ENCODE measurements at places on chromosomes 4 and X.
A peak's percentile ranks its signal among the peaks of the same experiment; 100 is the strongest.

DNA sequence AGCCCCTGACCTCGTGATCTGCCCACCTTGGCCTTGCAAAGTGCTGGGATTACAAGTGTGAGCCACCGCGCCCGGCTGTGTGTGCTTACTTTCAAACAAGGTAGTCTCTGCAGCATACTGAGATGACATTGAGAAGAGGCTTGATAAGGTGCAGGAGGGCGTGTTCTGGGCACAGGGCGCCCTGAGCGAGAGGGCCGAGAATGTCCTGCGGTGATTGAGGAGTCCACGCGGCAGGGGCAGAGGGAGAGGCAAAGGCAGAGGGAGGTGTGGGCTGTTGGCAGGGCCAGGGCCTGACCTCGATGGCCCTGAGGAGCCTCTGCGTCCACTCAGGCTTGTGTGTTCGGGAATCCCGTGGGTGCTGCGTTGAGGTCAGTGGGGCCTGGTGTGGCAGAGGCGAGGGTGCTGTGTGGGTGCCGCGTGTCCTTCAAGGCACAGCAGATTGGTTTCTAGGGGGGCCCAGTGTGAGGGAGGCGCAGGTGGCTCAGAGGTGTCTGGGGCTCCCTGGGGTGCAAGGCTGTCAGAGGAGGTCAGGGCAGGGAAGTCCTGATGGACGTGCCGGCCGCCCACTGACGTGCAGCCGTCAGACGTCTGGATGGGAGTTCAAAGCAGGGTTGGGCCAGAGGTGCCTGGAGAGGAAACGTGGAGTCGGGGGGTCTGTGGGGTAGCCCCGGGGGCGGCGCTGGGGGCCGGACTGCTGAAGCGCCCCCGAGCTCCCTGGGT lies 12.1 kb downstream of the PCGF3 start:
- peak; percentile 48 for DNase-seq

DNA sequence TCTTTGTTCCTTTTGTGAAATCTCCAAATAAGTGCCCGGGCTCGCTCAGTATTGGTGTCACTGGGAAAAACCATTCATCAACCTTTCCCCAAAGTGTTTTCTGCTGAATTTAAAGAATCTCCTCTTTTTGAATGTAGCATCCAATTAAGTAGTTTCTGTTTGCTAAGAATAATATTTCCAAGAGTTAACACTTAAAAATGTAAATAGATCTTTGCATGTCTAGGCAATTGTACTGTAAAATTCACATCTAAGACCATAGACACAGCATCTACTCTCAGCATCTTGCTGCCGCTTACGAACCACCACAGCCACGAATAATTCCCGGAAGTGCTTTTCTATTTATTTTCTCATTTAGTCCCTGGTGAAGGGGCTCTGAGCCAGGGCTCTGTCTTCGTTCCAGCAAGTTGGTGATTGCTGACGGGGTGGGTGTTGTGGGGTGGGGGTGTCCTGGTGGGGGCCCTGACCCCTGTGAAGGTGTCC lies 1.4 kb downstream of the NSG1 start:
- no peak for DNase-seq

- DNase-seq: no peak
Observed at GRCh38 chrX:65920620-65921019, 119.3 kb downstream of the VSIG4 start.

GRCh38 chr4:163243297-163243981 lies 76.7 kb upstream of the NAF1 start:
- no peak for DNase-seq

GRCh38 chrX:46823481-46823880 lies 13.4 kb upstream of the RP2 start:
- no peak for DNase-seq

GRCh38 chr4:118992149-118992548 lies 103.5 kb downstream of the SYNPO2 start:
- DNase-seq: no peak

DNA sequence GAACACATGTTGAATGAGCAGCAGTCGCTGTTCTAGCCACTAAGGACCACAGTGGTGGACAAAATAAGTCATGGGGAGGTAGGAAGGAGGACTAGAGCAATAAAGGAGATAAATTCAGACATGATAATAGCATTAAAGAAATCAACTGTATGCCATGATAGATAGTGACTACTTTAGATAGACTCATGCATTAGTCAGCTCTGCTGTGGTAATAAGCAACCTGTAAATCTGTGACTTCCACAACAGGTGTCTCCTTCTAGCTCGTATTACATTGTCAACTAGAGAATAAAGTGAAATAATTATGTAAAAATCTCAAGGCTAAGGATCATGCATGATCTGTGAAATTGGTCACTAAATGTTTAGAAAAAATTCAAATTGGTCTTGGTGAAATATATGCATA lies 77.9 kb downstream of the WWC2 start:
- no peak for DNase-seq

- DNase-seq: no peak
Observed at GRCh38 chrX:19446397-19446796, 68.9 kb downstream of the MAP3K15 start.

DNA sequence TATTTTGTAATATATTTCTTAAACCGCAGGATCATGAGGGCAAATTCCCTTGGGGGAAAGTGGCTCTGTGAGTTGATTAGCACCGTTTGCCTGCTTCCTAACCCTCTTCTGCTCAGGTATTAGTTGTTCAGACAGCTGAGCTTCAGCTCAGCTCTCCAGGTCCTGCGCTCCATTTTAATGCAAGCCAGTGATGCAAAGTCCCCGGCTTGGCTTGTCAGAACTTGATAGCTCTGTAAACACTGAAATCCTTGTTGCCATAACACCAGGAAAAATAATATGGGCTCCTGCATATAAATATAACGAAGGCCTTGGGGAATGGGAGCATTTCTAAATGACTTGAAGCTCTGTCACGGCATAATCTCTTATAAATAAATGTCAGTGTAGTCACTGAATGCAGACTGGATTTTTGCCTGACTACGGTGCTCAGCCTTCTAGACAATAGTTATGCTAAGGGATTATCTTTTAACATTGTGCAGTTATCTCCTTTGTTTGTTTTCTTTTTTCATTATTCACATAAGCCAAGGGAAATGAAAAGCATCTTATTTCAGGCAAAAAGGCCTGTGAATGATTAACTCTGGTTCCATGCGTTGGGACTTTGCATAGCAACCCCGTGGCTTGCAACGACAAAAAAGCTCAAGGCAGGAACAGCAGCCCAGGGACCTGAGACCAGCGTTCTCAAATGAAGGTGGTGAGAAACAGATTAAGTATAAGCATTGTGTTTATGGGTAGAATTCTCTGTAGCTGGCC lies 253.2 kb downstream of the SPRY1 start:
- DNase-seq: peak; percentile 61

DNA sequence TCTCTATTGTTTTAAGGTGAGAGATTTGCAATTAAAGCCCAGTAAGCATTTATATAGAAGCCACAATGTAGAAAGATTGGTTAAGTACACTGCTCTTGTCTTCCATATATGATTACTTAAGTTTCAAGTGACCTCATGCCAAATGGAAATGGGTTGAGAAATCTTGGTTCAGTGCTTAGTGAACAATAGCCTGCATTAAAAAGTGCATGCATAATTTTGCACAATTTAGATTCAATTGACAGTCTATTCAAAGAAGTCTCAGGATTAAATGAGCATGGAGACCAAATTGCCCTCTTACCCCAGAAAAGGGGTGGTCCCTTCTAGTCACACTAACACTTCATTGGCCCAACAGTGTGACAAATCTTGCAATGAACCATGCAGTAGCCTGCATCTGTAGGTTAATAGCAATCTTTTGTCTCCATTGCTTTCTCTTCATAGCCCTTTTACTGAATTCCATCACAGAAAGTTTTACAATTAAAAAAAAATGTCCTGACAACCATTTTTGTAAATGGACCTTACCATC lies 93.6 kb downstream of the HHIP start:
- no peak for DNase-seq

- no peak for DNase-seq
Observed at GRCh38 chr4:158201876-158202275, 8.4 kb upstream of the TMEM144 start.

DNA sequence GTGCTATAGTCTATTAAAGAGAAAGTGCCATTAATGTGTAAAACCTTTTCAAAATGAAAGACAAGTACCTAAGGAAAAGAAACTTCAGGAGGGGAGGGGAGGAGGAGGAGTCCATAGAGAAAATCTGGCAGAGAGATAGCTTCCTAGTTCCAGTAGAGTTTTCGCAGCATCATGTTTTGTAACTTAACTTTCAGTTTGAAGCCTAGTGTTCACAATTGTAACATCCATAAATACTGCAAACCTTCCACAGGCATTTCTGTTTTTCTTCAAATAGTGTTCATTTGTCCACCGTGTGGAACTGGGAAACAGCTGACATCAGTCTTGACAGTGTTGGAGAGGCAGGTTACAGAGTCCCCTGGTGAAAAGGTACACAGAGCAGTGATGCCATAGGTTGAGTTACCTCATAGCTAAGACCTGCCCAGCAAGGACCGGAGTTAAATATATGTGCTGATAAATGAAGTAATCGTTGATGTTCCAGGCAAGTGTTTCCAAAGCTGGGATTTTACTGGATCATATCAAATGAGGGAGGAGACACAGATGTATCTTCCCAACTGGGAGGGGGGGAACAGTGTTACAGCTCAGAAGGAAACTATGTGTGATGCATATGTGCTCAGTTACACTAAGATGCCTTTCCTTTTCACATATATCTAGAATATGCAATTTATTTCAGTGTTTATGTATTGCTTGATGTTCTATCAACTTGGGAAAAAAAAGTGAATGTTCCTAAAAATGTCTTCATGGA lies 369.5 kb upstream of the FAM241A start:
- no peak for DNase-seq

DNA sequence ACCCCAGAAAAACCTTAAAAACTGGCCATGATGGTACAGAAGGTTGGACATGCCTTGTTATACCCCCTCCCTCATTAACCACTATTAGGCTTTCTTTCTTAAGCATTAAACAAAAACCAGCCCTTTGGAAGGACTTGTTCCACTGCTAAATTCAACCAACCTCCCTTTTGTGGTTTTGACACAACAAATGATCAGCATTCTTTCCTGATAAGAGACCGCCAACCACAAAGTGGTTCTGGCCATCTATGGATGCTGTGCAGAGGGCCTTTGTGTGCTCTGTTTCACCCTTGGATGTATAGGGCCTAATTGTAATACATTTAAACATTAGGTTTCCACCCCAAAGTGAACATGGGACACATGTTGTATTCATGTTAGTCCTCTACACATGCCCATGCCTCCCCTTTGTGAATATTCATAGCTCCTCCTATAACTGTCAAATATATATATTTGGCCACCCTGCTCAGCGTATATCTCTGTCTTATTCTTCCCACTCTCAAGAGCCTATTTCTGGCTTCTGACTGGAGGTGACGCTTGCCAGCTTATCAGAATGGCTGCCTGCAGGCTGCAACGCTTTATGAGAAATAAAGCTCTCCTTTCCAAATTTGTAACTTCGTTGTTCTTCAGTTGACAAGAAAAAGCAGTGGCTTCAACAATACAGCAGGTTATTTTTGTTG lies 126.6 kb downstream of the NPNT start:
- DNase-seq: no peak

DNA sequence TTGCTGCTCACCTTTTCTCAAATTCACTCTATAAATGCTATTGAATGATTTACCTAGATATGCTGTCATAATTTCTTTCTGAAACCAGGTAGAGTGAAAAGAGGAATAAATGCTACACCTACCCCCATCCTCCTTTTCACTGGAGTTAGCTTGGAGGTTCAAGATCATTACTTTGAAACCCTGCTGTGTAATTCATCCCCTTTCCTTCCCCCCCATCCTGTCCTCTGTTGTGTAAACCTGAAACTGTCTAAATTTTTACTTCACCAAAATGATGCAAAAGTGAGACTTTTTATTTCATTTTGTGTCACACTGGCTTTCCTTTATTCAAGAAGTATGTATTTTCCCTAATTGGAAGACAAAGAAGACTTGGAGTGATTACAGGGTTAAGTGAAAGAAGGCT lies 5.4 kb downstream of the ZCCHC18 start:
- no peak for DNase-seq

DNA sequence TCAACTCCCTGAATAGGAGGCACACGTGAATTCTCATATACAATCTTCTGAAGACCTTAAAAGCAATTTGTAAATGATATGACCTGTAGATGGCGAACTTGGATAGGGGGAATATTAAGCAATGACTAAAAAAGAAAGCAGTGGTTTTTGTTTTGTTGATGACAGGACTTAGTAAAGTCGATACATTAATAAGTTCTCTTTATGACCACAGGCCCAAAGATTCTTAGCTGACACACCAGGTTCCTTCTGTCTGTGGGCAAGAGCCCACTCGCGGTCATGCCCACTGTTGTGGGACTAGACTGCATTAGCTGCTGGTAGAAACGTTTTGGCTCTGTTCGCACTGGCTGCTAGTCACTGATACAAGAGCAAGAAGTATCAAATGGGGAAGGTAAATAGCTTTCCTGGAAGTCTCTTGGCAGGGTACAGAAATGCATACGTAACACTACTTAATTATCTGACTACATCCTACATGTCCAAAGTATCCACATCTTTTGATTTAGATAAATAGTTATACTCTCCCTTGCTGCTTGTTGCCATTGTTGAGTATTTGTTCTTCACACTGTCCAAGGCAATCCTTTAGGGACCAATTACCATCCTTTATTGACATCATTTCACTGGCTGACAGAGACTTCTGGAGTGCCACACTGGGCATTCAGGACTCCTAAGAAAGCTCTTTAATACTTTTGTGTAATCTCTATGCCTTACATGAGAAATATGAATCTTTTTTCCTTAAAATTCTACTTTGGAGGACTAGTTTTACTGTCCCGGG lies 31.0 kb downstream of the ALPK1 start:
- no peak for DNase-seq

GRCh38 chr4:1748465-1748995 lies 27.2 kb downstream of the TACC3 start:
- peak; percentile 79 for DNase-seq

DNA sequence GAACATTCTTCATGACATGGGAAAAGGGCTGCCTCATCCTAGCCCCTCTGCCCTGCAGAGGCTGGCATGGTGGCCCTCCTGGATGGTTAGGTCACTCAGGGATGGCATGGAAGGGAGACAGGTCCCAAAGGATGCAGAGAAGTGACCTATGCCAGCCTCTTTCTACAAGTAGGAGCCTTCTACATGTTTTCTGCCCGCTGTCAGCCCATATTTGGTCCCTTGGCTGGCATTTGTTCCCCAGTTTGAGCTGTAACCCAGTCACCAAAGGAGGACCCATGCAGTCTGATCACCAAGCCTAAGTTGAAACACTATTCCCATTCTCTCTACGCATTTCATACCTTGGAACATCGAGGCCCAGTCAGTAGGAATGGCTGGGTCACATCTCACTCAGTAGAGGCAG lies 95.4 kb downstream of the PJA1 start:
- DNase-seq: no peak

DNA sequence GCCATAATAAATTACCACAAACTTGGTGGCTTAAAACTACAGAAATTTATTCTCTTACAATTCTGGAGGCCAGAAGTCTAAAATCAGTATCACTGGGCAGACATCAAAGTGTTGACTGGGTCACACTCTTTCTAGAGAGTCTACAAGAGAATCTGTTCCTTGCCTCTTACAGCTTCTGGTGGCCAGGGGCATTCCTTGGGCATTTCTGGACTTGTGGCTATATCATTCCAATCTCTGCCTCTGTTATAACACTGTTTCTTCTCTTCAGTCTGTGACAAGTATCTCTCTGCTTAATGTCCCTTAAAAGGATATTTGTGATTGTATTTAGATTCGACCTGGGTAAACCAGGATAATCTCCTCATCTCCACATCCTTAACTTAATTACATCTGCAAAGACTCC lies 207.3 kb upstream of the DCAF8L1 start:
- DNase-seq: no peak

GRCh38 chr4:36273276-36273675 lies 8.1 kb upstream of the DTHD1 start:
- no peak for DNase-seq

- no peak for DNase-seq
Observed at GRCh38 chr4:70704931-70705182, 16.5 kb downstream of the UTP3 start.

- DNase-seq: no peak
Observed at GRCh38 chr4:186624951-186625350, 69.6 kb upstream of the MTNR1A start.
